ENCODE measurements at places on chromosomes 2 and 18.
A peak's percentile ranks its signal among the peaks of the same experiment; 100 is the strongest.

DNA sequence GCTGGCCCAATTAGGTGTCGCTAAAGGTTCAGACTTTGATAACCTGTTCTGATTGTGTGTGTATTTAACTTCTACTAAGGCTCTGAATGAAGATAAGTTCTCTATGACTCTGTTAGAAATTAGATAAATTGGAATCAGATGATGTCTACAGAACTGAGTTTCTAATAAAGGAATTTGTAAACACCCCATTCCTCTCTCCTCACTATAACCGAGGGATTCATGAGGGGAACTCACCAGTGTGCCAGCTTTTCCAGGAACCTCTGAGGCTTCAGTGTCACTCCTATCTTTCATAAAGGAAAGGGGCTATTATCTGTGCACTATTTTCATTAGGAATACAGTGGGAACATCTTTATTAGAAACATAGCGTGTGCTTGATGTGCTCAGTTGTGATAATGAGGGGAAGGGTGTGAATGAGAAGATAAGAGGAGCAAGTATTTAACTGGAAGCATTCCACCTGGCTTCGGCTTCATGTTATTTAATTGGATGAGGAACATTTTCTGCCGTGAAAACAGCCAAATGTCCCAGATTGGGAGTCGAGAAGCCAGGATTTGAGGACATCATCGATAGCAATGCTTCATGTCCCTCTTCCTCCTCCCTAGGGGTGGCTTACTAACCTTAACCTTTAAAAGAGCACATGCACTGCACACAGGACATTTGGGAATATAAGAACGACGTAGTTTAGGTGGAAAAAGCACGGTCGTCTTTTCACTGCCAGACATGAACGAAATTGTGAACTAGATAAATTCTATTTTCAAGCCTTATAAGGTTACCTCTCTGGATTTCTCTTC, 84.8 kb upstream of the TCF4 start:
- no peak for DNase-seq

DNA sequence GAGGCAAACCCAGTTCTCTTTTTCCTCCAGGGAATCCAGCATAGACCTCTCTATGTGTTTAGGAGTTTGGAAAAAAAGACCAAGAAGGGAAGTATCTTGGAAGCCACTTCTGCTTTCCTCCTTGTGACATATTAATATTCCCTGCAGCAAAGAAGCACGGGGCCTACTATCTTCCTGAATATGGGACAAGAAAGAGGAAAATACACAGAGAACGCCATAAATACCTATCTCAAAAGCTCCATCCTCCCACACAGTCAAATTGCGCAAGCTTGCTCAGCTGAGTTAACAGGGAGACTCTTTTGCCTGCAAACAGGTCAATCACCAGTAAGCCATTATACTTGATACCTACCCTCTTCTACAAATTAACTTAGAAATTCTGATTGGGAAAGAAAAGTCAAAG, 16.7 kb upstream of the RAPH1 start:
- no peak for DNase-seq

- DNase-seq = no peak
Measured at GRCh38 chr2:21047141-21048009, 3.5 kb upstream of the APOB start.

- peak; percentile 29 for DNase-seq
Measured at GRCh38 chr2:197804758-197805714, 643 bp downstream of the PLCL1 start.

DNA sequence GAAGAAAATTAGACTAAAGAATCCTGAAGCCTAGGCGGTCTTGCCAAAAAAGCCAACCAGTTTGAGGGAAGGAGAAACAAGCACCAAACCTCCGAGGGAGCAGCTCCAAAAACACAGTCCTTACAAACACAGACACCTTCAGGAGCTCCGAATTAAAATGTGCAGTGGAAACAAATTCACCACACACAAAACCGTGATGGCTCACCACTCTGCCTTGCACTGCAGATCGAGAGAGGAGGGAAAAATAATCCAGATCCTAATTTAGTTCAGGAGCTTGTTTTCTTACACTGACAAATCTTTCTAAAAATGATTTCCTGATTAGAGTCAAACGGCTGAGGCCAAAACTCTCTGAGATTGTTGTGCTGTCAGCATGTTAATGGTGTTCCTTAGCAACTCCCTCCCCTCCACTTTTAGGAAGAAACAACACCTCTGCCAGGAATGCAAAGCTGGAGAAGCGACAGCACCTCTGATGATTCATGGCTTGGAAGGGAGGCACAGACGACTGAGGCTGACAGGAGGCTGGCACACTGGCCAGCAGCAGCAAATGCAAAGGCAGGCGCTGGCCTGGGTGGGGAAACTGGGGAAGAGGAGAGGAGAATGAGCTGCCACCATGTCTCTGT, 249.4 kb upstream of the KLHL29 start:
- peak; percentile 14 for DNase-seq

- peak; percentile 50 for DNase-seq
Measured at GRCh38 chr2:232525791-232526371, at the start of gene CHRND. CHRND (plus strand) TSS chr2:232526160; CDS start chr2:232526216, 56 bp downstream.

DNA sequence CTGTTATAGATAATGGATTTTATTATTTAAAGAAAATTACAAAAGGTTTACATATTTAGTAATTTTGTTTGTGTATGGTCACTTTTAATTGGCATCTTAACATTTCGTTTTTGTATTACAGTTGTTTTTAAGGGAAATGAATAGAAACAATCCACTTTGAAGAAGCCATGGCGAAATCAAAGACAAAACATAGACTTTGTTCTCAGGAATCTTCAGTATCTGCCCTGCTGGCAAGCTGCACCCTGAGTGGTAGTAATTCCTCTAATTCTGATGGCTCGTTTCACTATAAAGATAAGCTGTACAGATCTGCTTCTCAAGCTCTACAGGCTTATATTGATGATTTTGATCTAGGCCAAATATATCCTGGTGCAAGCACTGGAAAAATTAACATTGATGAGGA, 2.7 kb downstream of the C18orf54 start:
- DNase-seq = no peak

- no peak for DNase-seq
Measured at GRCh38 chr2:17309741-17310339, 208.4 kb downstream of the RAD51AP2 start.

- DNase-seq = no peak
Measured at GRCh38 chr2:45726188-45726587, 74.7 kb downstream of the PRKCE start.

GRCh38 chr2:38394903-38395341, 17.8 kb upstream of the ATL2 start:
- no peak for DNase-seq

- no peak for DNase-seq
Measured at GRCh38 chr18:8257851-8258434, 351.3 kb upstream of the RAB12 start.

DNA sequence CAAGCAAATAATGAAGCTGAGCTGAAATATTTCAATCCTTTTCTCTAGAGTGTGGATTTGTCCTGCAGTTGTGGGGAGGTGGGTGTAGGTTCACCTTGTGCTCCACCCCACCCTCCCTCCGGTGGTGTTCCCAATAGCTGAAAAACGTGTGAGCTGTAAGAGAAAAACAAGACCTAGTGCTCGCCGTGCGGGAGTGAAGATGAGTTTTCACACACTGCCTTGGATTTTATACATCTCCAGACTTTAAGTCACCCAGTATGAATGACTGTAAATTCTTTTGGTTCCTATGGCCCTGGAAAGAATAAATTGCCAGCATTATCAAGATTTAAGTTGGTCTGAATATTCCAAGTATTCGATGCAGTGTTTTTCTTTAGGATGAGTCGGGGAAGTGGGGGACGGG, 1.9 kb upstream of the SOX11 start:
- no peak for DNase-seq

DNA sequence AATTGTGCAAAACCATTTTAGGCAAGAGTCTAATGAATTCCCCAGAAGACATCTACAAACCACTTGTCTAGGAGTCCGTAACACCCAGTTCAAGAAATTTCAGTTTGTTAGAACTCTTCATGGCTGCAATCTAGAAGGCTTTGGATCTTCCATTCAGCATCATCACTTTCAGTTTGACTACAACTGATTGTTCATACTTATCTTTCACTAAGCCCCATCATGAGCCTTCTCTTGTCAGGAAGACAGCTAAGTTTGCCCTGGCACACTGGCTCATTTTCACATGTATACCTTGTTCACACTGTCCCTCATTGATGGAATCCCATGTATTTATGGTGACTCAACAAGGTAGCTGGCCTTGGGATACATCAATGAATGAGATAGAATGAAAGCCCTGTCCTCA, 898.4 kb upstream of the CELF4 start:
- no peak for DNase-seq

- DNase-seq = no peak
Measured at GRCh38 chr2:186425576-186425975, 60.5 kb upstream of the ZC3H15 start.

DNA sequence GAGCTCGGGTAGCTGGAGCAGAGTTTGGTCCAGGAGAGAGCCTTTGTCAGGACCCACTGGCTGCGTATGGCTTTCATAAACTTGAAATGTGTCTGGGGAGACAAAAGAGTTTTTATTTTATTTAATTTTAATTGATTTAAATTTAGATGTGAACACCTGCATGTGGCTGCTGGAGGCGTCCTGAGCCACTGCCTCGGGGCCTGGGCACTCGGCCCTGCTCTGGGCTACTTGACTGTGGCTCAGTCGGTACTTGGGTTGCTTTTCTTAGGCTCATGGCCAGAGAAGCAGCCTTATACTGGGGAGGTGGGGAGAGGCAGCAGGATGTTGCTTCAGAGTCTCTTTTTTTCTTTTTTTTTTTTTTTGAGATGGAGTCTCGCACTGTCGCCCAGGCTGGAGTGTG, 661.8 kb upstream of the HS6ST1 start:
- no peak for DNase-seq

DNA sequence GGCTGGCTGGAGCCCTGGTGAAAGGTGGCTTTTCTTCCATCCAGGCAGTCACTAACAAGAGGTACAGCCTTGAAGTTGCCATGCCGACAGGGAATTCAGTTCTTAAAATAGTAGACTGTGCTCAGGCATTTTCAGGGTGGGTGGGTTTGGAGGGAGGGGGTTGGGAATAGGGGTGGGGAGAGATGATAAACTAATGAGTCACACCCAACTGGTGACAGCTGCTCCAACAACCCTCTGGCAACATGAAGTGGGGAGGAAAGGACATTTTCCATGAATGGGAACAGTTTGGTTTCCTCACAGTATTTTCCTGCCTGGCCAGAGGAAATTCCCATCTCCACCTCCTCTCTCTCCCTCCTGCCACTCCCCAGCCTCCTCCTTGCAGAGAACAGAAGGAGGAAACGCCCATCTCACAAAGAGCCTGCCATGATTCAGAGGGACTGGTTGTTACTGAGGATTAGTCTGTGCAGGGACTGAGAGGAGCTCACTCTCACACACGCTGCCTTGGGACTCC, 113.0 kb upstream of the SLC1A4 start:
- peak; percentile 43 for DNase-seq

DNA sequence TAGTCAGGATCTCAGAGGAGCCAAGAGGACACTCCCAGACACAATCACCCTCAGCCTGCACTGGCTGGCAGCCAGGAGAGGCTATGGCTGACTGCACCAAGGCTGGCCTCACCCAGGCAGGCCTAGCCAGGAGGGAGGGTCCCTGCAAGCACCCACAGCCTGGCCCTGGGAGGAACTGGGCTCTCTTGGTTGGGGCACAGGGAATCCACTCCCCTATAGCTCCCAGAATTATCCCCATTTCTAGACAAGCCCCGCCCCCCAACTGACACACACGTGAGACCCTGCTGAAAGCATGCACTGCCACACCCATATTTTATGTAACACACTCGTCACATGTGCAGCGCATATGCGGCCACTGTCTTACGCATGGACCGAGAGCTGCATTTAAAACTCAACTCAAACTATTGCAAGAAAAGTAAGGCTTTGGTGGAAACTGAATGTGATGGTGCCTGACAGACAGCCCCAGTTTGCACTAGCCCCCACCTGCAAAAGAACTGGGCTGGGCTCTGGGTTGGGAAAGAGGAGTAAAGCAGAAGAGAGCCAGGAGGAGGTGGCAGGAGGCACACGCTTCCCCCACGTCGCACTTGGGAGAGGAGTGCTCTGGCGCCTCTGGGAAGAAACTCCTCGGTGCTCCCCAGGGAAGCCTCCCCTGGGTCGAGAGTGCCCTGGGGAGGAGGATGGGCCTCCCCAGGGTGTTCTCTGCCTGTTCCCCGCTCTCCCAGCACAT, 28.9 kb upstream of the ARHGEF4 start:
- no peak for DNase-seq

GRCh38 chr2:185780890-185781289, 42.3 kb downstream of the FSIP2 start:
- DNase-seq = no peak

DNA sequence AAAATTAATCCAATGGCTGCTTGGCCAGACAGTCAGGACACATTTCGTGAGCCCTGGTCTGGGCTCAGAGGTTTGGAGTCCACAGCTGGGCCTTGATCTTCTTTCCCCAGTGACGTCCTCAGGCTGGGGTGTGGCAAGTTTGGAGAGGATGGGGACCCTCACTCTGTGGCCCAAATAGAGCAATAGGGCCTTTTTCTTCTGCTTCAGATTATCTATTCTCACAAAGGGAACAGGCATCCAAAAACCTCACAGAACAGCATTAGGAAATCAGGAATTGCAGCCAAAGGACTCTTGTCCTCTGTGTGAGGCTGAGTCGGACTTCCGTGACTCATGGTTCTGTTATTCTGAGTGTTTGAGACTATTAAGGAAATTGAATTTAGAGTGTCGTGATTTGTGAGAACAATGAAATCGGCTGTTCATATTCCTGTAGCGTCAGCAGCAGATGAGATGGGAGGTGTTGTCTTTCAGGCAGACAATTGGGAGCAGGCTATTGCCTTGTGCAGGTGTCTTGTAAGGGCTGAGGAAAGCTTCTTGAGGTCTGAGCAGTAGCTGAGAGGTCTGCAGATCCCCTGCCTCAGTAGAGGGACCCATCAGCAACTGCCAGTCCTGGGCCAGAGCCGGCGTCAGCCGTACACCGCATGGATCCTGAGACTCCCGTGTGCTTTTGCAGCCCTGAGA, 113.8 kb downstream of the SH3RF3 start:
- no peak for DNase-seq

DNA sequence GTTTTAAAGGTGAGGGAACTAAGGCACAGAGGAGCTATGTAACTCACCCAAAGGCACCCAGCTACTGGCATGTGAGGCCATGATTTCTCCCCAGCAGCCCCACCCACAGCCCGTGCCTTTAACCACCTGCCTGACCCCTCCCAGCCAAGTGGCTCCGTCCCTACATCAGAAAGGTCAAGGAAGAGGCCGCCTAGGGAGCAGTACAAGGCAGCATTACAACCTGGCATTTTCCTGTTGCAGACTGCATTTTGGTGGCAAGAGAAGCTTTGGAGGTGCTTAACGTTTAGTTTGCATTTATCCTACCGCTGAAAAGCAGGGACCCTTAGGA, 17.5 kb downstream of the STEAP3 start:
- DNase-seq = no peak
